Stimulated activated CD4-positive, alpha-beta T cell treated with anti-CD3 and anti-CD28 coated beads, Interleukin-1b, Interleukin-23, amount 100 ng/mL, for 4 hours (primary cell): ENCODE measurements at places on chromosomes 3 and 15.

- no peak for DNase-seq
Observed at GRCh38 chr15:68175526-68175925, 29.6 kb downstream of the CALML4 start.

- DNase-seq = no peak
Observed at GRCh38 chr3:114454551-114455251, 160.9 kb downstream of the TIGIT start.

DNA sequence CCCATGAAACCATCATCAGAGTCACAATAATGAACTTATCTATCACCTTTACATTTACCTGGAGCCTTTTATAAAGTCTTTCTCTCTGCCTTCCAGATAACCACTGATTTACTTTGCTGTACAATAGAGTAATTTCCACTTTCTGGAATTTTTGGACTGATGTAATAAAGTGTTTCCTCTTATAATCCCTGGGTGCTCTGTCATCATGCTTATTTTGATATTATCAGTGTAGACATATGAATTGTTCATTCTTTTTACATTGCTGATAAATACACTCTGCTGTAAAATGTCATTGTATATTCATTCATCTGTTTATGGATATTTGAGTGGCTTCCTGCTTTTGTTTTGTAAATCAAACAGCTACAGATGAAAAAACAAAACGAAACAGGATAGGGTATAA lies 27.0 kb upstream of the IREB2 start:
- DNase-seq = no peak

DNA sequence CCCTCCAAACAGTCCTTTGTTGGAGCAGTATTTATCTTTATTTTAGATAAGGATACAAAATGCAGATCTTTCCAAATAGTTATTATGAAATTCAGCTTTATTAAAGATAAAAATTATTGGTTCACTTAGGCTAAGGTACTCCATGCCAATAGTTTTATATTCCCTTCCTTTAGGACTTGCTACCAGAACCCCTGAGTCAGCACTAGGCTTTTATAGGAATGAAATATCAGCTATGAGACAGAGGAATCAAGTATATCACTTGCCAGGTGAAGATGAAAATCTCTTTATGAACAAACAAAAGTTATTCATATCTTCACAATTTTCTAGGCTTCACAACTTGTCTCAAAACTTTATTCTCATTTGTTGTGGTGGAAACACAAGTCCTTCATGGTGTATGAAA lies 221.5 kb downstream of the POLQ start:
- DNase-seq = no peak

DNA sequence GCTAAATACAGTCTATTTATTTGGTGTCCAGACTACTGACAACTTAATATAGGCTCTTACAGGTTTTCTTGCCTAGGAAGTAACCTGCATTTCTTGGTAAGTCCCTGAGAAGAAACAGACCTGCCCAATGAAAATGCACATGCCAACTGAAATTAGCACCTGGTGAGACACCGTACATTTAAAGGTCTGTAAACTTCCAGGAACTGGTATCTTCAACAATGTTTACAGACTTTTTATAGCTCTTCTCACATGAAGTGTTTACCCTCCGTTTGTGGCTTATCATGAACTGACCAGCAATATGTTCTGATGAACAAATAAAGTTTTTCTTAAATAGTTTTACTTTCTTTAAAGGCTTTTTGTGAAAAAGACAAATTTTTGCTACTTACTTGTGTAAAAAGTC lies 93.3 kb downstream of the PCCB start:
- DNase-seq = no peak

GRCh38 chr15:31440754-31441311 lies 114.2 kb downstream of the KLF13 start:
- peak; percentile 40 for DNase-seq

- DNase-seq = no peak
Observed at GRCh38 chr15:77599357-77599756, 33.4 kb downstream of the LINGO1 start.
